ENCODE measurements at places on chromosomes 13 and 19.

- H3K4me1 ChIP-seq: no peaks in the 10 kb centered on the region
- DNase-seq: no peak
- no peak overlapping the region for H3K27ac ChIP-seq
- no peaks in the 10 kb centered on the region for H3K36me3 ChIP-seq
These were observed 9.4 kb downstream of the USHBP1 start for GRCh38 chr19:17255150-17255621.

DNA sequence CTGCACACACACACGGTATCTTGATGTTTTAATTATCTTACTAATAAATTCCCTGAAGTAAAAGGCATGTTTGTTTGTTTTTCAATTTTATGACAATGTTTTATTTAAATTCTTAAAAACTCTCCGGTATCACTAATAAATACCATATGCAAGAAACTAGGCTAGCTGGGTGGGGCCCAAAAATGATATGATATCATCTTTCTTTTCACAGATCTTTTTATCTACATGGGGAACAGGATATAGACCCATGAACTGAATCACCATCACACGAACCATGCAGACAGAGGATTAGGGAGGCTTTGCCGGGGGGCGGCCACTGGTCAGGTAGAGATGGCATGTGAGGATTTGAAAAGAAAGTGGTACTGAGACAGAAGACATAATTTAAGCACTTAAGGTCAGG is 266.4 kb downstream of the ENOX1 start:
- no peaks in the 10 kb centered on the region for H3K36me3 ChIP-seq
- peaks cover 4% of the 10 kb centered on the region for H3K4me1 ChIP-seq
- no peak overlapping the region for H3K27ac ChIP-seq
- H3K4me3 ChIP-seq: no peak overlapping the region
- no peaks in the 10 kb centered on the region for H3K27me3 ChIP-seq
- no peak for DNase-seq

- no peaks in the 10 kb centered on the region for H3K36me3 ChIP-seq
- H3K4me3 ChIP-seq: no peak overlapping the region
- DNase-seq: no peak
- no peak overlapping the region for H3K27ac ChIP-seq
- no peaks in the 10 kb centered on the region for H3K27me3 ChIP-seq
- no peaks in the 10 kb centered on the region for H3K4me1 ChIP-seq
These were observed 13.8 kb downstream of the SIPA1L3 start for GRCh38 chr19:37920591-37921450.

DNA sequence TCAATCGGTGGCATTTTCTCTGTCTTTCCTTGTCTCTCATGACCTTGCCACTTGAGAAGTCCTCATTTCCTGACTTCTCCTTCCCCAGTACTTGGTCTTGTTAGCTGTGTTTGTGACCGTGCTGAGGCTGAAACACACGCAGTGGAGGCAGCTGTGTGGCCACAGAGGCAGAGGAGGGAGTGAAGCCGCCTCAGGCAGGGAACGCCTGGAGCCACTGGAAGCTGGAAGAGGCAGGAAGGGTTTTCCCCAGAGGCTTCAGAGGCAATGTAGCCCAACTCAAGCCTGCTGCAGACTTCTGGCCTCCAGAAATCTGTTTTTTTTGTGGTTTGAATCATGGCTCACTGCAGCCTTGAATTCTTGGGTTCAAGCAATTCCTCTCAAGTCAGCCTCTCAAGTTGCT is 29.2 kb upstream of the ARGLU1 start:
- no peaks in the 10 kb centered on the region for H3K27me3 ChIP-seq
- no peak overlapping the region for H3K27ac ChIP-seq
- no peaks in the 10 kb centered on the region for H3K4me1 ChIP-seq
- DNase-seq: no peak
- no peaks in the 10 kb centered on the region for H3K36me3 ChIP-seq
- no peak overlapping the region for H3K4me3 ChIP-seq

DNA sequence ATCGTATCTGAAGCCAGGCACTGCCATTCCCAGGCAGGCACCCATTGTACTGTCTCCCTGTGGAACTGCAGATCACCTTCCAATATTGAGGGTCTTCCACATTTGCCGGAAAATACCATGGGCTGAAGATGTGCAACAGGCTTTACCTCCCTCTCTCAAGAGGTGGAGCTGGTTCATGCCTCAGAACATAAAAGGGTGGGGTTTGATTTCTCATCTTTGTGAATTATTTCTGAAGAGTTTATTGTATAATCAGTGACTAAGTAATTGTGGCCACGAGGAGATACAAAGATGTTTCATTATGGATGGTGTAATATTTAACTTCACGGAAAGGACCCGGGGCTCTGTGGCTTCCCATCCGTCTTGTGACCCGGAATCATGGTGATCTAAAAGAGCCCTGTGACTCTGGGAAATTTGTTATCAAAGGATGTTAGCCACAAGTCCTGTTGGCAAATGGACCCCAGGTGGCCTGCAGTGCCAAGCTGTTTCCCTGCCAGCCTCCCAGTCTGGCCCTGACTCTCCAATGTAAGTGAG is 230.5 kb downstream of the LACC1 start:
- H3K27ac ChIP-seq: no peak overlapping the region
- H3K36me3 ChIP-seq: no peaks in the 10 kb centered on the region
- no peak overlapping the region for H3K4me3 ChIP-seq
- H3K27me3 ChIP-seq: no peaks in the 10 kb centered on the region
- no peaks in the 10 kb centered on the region for H3K4me1 ChIP-seq

GRCh38 chr19:48390188-48391099 is 907 bp downstream of the KDELR1 start:
- peak; percentile 67 for DNase-seq
- H3K4me3 ChIP-seq: peak overlapping the region; percentile 99
- peaks cover 40% of the 10 kb centered on the region for H3K36me3 ChIP-seq
- H3K27me3 ChIP-seq: peaks cover 22% of the 10 kb centered on the region

DNA sequence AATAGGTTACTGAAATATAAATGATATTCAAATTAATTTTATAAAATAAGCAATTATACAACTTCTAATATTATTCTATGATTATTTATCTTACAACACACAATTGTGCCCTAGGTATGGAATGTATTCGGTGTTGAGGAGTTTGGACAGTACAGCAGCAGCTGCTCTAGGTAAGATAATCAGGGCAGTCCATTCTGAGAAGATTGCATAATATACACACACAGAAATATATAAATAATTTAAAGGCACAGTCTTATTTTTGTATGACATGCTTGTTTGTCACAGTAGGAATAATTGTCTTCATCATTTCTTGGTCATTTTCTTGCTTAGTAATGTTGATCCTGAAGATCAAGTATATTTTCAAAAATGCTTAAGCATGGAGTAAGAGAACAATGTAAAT is 849.4 kb upstream of the MIR17HG start:
- no peaks in the 10 kb centered on the region for H3K4me1 ChIP-seq
- H3K27ac ChIP-seq: no peak overlapping the region
- H3K36me3 ChIP-seq: no peaks in the 10 kb centered on the region
- H3K4me3 ChIP-seq: no peak overlapping the region

DNA sequence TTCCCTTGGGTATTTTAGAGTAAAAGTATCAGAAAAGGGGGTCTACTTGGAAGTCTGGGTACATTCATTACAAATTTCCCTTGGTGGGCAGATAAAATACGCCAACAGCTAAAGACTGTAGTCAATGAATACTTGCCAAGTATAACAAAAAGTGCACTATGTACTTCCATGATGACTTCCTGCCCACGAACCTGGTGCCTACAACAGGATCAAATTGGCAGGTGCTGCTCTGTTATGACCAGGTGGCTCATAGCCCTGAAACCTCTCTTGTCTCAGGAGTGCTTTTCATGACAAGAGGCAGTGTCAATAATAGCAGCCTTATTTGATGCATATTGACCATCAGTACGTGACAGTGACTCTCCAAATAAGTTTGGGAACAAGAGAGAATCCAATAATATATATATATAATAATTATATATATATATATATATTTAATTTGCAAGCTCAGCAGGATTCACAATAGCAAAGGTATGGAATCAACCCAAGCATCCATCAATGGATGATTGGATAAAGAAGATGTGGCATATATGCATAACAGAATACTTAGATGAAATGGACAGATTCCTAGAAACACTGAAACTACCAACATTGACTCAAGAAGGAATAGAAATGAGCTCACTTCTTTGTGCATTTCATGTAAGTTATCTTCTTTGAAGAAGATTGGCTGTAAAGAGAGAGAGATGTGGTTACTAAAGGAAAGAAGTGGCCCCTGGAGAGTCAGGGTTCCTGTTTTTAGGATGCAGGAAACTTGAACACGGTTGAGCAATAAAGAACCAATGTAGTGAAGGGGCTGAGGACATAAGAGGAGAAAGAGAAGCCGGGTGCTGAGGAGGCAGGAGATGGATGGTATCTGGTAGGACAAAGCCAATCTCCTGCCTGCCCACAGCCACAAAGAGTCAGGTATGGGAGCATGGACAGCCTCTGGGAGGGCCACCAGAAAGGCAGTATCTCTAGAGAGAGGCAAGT is 52.0 kb upstream of the GTF2F2 start:
- no peak overlapping the region for H3K27ac ChIP-seq
- no peaks in the 10 kb centered on the region for H3K27me3 ChIP-seq
- DNase-seq: no peak
- no peak overlapping the region for H3K4me3 ChIP-seq
- H3K36me3 ChIP-seq: no peaks in the 10 kb centered on the region

- no peak for DNase-seq
- no peak overlapping the region for H3K27ac ChIP-seq
- H3K27me3 ChIP-seq: no peaks in the 10 kb centered on the region
- peaks cover 6% of the 10 kb centered on the region for H3K4me1 ChIP-seq
These were observed 337.7 kb downstream of the DNAJC15 start for GRCh38 chr13:43360892-43361610.

Measured in adrenal gland (tissue), 19 donors.